ENCODE measurements at places on chromosomes 1 and 21. TPM values are rescaled to one million over a fixed set of nuclear protein-coding genes. Genes with fewer than 3 reads are reported as not detected.

DNA sequence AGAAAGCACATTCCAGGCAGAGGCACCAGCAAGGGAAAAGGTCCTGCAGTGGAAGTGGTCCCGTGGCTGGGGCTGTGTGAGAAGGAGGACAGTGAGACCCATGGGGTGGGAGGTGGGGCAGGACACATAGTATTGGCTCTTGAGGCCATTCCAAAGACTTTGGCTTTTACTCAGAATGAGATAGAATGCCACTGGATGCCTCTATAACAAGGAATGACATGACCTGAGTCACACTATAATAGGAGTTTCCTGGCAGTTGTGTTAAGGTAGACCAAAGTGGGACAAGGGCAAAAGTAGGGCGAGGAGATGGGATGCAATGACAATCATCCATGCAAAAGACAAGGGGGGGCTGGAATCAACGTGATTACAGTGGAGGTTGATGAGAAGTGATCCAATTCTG lies 24.7 kb upstream of the LAMC2 start:
- DNase-seq, result no peak
- no peaks in the 10 kb centered on the region for H3K4me1 ChIP-seq
- no peaks in the 10 kb centered on the region for H3K27me3 ChIP-seq
- H3K36me3 ChIP-seq, result no peaks in the 10 kb centered on the region
- H3K27ac ChIP-seq, result no peak overlapping the region

- no peaks in the 10 kb centered on the region for H3K36me3 ChIP-seq
- no peaks in the 10 kb centered on the region for H3K4me1 ChIP-seq
- no peaks in the 10 kb centered on the region for H3K27me3 ChIP-seq
- no peak overlapping the region for H3K4me3 ChIP-seq
- H3K27ac ChIP-seq, result no peak overlapping the region
Measured at GRCh38 chr1:162367772-162368171, 8.9 kb downstream of the SPATA46 start.

TTC22 gene
- total RNA-seq, result 0.63 TPM

KRTAP7-1 gene
- total RNA-seq, result not detected

DNA sequence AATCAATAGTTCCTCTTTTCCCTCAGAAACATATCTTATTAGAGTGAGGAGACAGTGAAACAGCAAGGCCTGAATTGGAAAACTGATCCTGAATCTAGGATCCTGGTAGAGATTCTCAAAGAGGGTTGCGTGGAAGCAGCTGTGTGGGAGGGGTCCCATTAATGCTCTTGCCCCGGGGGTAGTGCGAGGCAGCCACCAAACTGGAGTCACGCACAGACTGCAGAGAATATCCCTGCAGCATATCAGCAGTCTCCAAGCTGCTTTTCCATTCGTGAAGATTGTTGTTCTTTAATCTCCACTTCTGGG lies 150.1 kb downstream of the DISC1 start:
- H3K4me3 ChIP-seq, result no peak overlapping the region
- H3K4me1 ChIP-seq, result peaks cover 7% of the 10 kb centered on the region
- DNase-seq, result no peak
- H3K27me3 ChIP-seq, result no peaks in the 10 kb centered on the region
- no peaks in the 10 kb centered on the region for H3K36me3 ChIP-seq

- peaks cover 49% of the 10 kb centered on the region for H3K4me1 ChIP-seq
- no peak for DNase-seq
- peak overlapping the region; percentile 70 for H3K27ac ChIP-seq
- no peaks in the 10 kb centered on the region for H3K27me3 ChIP-seq
Measured at GRCh38 chr1:26771285-26771642, 16.5 kb upstream of the PIGV start.

- peak overlapping the region; percentile 99 for H3K27ac ChIP-seq
- peaks cover 7% of the 10 kb centered on the region for H3K4me1 ChIP-seq
- H3K4me3 ChIP-seq, result peak overlapping the region; percentile 75
- peak; percentile 79 for DNase-seq
- peaks cover 1% of the 10 kb centered on the region for H3K36me3 ChIP-seq
Measured at GRCh38 chr1:85576642-85577418, 3.7 kb upstream of the CCN1 start.

GRCh38 chr1:18962855-18963737 lies 6.6 kb upstream of the IFFO2 start:
- H3K36me3 ChIP-seq, result no peaks in the 10 kb centered on the region
- DNase-seq, result no peak
- no peaks in the 10 kb centered on the region for H3K27me3 ChIP-seq

FCMR gene
- total RNA-seq, result not detected

- peaks cover 4% of the 10 kb centered on the region for H3K4me1 ChIP-seq
- no peak overlapping the region for H3K27ac ChIP-seq
- H3K4me3 ChIP-seq, result no peak overlapping the region
- no peak for DNase-seq
- H3K36me3 ChIP-seq, result no peaks in the 10 kb centered on the region
- H3K27me3 ChIP-seq, result no peaks in the 10 kb centered on the region
Measured at GRCh38 chr1:172408958-172409357, 11.5 kb upstream of the C1orf105 start.

DNA sequence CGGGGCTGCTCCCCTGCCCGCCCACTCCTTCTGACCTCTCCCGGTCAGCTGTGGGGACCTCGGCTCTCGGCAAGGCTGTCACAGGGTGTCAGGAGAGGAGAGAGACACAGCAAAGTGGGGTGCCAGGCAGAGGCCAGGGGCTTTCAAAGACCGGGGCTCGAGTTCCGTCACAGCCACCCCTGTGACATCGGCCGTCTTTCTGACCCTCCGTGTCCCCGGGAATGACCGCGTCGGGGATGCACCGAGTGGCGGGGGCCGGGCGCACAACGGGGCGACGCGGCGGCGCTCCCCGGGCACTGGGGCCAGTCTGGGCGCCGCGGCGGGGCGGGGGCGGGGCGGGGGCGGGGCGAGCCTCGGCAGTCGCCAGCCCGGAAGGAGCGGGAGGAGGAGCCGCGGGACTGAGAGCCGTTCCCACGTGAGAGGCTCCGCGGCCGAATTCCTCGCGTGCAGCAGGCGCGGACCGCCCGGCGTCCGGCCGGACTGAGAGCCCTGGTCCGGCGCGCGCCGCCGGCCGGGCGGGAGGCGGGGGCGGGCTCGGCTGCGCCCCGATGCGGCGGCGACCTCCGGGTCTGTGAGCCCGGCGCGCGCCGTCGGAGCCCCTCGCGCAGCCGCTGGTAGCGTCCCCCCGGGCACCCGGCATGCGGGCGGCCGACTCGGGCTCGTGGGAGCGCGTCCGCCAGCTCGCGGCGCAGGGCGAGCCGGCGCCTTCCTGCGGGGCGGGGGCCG lies 229.7 kb upstream of the TMEM51 start:
- no peaks in the 10 kb centered on the region for H3K36me3 ChIP-seq
- peaks cover 13% of the 10 kb centered on the region for H3K4me1 ChIP-seq
- peak overlapping the region; percentile 71 for H3K27ac ChIP-seq
- peak overlapping the region; percentile 62 for H3K4me3 ChIP-seq
- no peak for DNase-seq

DNA sequence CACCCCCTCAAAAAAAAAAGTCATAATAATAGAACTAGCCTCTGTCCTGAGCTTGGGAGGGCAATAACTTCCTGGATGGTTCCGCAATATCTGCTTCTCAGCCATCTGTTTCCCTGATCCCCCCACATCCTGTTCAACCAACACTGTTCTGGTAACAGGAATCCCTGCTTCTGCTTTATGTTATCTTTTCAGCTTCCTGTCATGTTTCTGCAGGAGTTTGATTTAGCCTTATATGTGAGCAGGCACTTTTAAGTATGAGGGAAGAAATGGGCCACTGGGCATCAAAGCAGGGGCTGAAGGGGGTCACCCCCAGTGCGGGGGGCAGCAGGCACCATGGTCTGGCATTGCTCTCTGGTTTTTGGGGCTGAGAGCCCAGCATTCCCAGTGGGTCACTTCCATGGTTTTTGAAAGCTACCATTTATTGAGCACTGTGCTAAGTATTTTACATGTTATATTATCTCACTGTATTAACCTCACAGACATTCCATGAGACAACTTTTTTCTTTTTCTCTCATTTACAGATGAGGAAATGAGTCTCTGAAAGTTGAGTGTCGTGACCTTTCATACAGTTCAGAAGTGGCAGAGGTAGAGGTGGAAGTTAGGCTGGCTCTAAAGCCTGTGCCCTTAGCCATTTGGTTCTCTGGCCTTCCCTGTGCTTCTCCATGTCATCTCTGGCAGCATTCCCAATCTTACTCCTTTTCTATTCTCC lies 61.9 kb downstream of the DNTTIP2 start:
- no peaks in the 10 kb centered on the region for H3K36me3 ChIP-seq
- H3K27me3 ChIP-seq, result no peaks in the 10 kb centered on the region
- H3K4me1 ChIP-seq, result peaks cover 30% of the 10 kb centered on the region
- H3K27ac ChIP-seq, result peak overlapping the region; percentile 30
- no peak for DNase-seq
- no peak overlapping the region for H3K4me3 ChIP-seq

EPS8L3 gene
- not detected for total RNA-seq
